Endothelial cell (in vitro differentiated cells): ENCODE measurements at places on chromosomes 6 and 20.

DNA sequence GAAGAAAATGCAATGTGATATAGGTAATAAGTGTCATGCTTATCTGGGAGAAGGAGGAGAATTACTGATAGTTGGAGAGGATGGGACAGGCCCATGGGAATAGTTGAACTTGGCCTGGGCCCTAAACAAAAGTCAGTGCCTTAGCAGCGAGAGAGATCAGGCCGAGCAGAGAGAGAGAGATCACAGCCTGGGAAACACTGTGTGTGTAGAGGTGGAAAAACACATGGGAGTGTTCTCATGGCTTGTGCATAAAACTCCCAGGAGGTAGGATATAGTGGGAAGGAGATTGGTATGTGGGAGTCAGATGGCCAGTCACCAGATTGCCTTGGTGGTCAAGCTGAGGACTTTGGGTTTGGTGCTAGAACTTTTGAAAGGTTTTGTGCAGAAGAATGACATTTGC, 47.6 kb downstream of the FIG4 start:
- no peak for DNase-seq

GRCh38 chr6:117264692-117265409, 507 bp upstream of the VGLL2 start:
- peak; percentile 25 for DNase-seq

- DNase-seq, result peak; percentile 74
Measured at GRCh38 chr6:44247338-44248302, 719 bp downstream of the HSP90AB1 start.

DNA sequence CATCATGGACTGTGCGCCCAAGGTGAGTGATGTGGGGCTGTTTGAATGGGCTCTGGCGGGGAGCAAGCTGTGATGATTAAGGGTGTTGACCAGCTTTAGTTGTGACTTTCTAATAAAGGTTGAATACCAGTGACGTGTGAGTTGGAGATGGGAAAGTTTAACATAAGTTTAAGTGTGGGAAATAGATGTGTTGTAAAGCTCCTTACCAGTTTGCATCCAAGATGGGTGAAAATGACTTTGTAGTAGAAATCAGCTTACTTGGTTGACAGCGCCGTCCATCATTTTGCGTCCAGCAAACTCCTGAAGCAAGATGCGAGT, 372 bp downstream of the CASS4 start:
- no peak for DNase-seq

DNA sequence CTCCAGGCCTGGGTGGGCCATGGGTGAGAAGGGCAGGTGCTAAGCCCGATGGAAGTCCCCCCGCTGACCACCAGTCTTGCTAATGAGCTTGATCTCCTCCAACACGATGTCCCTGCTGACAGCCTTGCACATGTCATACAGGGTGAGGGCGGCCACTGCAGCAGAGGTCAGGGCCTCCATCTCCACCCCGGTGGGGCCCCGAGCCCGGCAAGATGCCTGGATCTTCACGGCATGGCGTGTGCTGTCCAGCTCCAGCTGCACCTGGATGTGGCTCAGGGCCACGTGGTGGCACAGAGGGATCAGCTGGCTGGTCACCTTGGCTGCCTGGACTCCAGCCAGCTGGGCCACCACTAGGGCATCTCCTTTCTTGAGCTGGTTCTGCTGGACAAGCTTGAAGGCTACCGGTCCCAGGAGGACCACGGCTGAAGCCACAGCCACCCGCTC, 27.9 kb downstream of the MOCS1 start:
- no peak for DNase-seq

DNA sequence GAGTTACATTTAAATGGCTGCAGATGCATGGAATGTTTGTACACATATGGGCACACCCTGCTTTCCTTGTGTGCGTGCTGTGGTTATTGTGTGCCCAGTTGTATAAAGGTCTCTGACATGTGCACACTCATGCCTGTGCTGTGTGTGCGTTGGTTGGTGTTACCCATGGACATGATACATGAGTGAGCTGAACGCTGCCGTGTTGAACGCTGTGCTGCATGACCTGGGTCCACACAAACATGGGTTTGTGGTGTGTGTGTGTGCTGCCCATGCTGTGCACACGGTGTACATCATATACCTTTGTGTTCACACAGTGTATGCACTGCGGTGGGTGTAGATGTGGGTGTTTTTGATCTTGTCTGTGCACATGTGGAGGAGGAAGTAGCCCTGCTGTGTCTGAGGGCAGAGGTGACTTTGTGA, 54.4 kb downstream of the TOX2 start:
- no peak for DNase-seq

DNA sequence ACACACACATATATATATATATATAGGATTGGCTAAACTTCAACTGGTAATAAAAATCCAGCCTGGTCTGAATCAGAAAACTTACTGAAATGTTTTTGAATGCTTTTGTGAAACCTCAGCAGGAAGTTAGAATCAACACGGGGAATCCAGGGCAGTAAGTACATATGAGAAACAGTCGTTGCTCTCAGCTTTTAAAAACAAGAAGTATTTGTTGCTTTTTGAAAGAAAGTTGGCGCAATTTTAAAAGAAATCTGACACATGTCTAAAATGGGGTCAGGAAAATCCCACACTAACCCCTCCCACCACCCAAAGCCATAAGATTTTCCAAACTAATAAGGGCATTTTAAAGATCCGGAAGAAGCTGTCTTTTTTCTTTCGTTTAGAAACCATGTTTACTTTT, 11.5 kb upstream of the CCDC170 start:
- no peak for DNase-seq
